ENCODE measurements at places on chromosomes 5 and 9.

DNA sequence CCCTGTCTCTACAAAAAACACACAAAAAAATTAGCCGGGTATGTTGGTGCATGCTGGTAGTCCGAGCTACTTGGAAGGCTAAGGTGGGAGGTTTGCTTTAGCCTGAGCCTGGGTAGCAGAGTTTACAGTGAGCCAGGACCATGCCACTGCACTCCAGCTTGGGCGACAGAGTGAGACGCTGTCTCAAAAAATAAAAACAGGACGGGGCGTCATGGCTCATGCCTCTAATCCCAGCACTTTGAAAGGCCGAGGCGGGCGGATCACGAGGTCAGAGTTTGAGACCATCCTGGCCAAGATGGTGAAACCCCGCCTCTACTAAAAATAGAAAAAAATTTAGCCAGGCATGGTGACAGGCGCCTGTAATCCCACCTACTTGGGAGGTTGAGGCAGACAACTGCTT is 40.3 kb downstream of the UBE2D2 start:
- DNase-seq: no peak

GRCh38 chr5:133453831-133454230 is 158.5 kb downstream of the FSTL4 start:
- DNase-seq: no peak

- no peak for DNase-seq
These were observed 111.0 kb upstream of the PTCH1 start for GRCh38 chr9:95627802-95628201.

GRCh38 chr5:174172566-174172965 is 127.1 kb downstream of the NSG2 start:
- DNase-seq: no peak

GRCh38 chr5:132776131-132776937 is 705 bp downstream of the SEPTIN8 start:
- no peak for DNase-seq

- DNase-seq: no peak
These were observed 339.1 kb downstream of the NFIB start for GRCh38 chr9:13974891-13975290.

GRCh38 chr5:27087747-27088146 is 49.4 kb upstream of the CDH9 start:
- DNase-seq: no peak

GRCh38 chr9:138085568-138085967 is 208.0 kb downstream of the CACNA1B start:
- no peak for DNase-seq

- DNase-seq: no peak
These were observed 1.0 kb upstream of the TLE1 start for GRCh38 chr9:81690251-81690851.

DNA sequence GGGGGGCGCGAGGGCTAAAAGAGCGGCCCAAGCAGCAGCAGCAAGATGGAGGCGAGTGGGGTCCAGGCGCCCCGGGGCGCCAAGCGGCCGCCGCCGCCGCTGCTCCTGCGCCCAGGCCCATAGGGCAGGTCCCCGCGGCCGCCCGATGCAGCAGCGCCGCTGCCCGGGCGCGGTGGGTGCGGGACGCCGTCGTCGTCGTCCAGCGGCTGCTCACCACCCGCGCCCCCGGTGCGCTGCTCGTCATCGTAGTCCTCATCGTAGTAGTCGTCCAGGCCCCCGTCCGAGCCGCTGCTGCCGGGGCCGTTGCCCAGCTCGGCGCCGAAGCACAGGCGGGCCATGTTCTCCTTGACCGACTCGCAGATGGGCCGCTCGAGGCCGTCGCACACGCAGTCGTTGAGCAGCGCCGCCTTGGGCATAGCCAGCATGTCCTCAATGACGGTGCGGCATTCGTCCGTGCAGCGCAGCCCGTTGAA is 1.5 kb downstream of the GAS1 start:
- DNase-seq: peak; percentile 30

DNA sequence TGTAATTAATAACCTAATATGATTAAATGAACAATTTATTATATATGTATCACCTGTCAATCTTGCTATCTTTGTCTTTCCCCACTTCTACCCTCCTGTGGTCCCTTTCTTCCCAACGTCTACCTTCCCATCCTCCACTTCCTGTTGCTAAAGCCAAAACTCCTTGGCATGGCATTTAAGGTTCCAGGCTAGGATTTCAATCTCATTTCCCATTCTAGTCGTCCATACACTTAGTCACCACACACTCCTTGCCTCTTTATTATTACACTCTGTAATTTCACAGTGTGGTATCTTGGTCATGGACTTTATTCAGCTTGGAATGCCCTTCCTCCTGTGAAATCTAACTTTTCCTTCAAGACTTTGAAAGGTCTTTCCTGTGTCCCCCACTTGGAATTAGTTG is 115.3 kb downstream of the SEMA6A start:
- DNase-seq: no peak

DNA sequence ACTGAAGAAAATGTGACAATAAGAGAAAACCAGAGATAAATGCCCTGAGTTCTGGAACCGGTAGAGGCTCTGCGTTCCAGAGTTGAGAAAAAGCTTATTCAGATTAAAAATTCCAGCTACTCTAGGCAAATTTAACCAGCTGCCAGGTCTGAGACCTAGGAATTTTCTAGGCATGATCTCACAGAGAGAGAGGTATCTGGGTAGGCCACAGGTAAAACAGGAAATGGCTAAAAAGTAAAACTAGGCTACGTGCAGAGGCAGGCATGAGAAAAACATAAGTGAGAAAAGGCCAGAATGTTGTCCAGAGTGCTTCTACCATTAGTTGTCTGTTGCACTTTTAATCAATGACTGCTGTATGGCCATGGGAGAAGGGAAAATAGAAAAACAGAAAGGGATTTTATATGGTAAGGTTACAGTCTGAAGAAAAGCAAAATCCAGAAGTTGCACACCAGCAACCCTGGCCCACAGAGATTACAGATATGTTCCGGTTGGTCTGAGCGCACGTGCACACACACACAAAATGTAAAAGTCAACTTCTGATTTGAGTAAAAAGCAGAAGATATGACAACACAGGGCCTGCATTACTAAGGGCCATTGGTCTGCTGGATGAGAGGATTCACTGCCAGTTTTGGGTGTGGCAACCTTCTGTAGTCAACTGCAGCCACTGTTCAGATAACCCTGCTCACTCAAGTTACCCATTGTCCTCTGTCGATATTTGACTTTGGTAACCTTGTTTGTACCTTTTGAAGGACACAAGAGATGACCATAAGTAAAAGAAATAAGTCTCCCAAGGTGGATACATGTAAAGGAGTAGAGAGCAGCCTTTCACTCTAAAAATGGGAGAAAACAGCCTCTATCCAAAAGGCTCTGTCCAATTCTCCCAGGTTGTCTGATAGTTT is 266.0 kb downstream of the DTWD2 start:
- no peak for DNase-seq

DNA sequence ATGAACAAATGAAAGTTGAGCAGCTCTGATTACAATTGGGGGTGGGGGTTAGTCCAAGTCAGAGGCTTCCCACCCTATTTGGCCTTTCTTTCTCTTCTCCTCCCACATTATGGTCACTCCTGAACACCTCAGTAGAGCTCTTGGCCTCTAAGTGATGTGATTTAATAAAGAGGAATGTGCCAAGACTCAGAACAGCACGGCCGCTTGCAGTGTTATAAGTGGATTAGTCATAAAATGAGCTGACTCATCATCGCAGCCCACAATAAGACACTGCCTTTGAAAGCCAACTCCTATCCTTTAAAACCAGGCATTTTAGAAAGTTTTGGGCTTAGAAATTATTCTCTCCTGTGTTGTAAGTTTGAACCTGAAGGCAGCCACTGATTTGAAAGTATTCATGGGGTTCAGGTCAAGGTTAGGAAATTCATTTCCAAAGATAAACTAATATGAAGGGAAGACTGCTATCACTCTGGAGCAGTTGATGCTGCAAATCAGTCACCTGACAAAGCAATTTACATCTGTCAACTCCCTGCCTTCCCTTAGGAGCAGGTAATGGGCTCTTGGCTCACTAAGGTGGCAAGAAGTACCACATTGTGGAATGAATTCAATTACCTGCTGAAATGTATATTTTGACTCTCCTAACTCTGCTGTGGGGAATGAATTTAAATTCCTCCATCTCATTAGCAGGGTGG is 283.6 kb upstream of the NMUR2 start:
- DNase-seq: no peak

DNA sequence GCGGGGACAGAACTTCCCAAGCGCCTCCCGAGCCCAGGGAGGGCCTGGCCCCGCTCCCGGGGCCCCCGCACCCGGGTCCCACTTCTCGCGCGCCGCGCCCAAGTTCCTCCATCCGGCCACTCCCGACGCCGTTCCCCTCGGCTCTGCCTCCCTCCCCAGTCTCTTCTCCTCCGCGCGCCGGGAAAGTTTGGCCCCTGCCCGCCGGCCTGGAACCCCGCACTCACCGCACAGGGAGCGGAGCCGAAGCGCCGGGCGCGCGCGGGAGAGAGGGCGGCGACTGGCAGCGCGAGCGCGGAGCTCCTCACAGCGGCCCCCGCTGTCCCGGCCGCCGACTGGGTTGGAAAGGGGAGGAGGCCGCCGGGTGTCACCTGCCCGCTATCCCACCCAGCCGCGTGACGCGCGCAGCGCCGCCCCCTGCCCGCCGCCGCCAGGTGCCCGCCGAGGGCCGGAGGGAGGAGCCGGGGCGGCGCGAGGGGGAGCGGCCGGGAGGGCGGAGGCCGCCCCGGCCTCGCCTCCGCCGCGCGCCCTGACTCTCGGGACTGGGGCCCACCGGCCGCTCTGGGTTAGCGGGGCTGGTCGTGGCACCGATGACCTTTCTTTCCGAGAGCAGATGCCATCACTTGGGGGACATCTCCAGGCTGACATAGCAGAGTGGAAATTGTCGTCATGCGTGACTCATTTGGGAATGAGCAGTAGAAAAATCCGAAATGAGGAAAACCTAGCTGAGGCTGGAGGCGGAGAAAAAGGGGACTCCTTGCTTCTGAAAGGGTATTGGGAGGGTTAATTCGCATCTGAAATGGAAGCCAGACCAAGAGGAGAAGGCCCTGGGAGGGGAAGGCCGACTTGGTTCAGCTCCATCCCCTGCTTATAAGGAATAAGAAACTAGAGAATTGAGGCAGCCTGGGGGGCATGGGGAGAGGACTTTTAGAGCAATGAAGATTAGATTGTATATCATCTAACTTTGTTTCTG is at the start of gene ELOVL7:
ELOVL7 (minus strand) TSS at position 334 of the 970 bp plus-strand sequence. CDS start 56,872 bp downstream, outside the sequence.
- peak; percentile 11 for DNase-seq

- DNase-seq: no peak
These were observed 130.7 kb upstream of the GAS1 start for GRCh38 chr9:87077986-87078385.

- DNase-seq: no peak
These were observed 343.4 kb upstream of the CDH6 start for GRCh38 chr5:30849931-30850710.

- DNase-seq: no peak
These were observed 61.4 kb upstream of the AFAP1L1 start for GRCh38 chr5:149210225-149210624.

GRCh38 chr5:127834554-127834953 is 131.4 kb downstream of the CCDC192 start:
- DNase-seq: no peak

- no peak for DNase-seq
These were observed 666.8 kb downstream of the PTPRD start for GRCh38 chr9:9945966-9946365.

DNA sequence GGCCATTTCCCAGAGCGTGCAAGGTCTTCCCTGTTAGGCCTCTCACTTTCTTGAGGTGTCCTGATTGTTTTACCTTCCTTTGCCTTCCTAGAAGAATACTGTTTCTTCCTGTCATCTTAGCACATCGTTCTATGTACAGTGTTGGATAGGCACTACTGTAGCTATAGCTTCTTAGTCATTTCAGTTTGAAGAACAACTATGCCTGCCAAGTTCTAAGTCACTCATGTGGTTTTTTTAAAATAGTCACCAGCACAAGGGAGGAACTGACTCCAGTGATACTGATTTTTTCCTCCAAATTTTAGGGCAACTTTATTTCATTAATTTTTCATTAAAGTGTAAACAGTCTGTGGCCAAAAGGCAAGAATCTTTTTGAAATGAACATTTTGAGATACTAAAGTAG is 122.4 kb upstream of the NR5A1 start:
- no peak for DNase-seq

DNA sequence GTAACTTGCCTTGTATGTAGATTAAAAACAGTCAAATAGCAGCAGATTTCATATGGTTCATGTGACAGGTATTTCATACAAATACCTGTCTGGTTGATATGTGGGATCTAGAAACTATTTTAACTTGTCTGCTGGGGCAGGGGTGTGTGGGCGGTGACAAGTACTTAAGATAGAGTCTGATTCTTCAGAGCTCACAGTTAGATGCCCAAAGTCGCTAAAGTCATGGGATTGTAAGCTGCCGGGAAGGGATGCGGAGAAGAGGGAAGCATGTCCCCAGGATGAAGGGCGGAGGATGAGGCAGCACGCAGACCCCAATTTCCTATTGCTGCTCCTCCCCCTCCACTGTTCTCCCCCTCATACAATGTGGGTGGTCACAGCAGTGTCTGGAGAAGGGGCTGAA is 13.3 kb downstream of the ANXA6 start:
- no peak for DNase-seq

DNA sequence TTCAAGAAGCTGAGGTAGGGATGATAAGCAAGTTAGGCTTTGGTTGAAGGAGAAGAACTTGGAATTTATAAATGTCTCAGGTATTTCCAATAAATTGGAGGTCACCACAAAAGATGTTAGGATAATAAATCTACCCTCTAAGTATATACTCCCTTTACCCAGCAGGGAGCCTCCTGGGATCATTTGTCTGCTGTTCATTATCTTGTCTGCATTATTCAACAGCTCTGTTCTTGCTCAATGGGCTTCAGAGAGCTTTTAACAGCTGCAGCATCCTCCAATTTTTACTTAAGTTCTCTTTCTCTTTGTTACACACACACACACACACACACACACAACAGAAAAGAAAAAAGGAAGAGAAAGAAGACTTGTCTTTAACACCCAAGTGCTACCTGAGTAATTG is 51.7 kb upstream of the VPS13A start:
- DNase-seq: no peak
